ENCODE measurements at places on chromosomes 7 and 10. TPM values are rescaled to one million over a fixed set of nuclear protein-coding genes. Genes with fewer than 3 reads are reported as not detected.

DNA sequence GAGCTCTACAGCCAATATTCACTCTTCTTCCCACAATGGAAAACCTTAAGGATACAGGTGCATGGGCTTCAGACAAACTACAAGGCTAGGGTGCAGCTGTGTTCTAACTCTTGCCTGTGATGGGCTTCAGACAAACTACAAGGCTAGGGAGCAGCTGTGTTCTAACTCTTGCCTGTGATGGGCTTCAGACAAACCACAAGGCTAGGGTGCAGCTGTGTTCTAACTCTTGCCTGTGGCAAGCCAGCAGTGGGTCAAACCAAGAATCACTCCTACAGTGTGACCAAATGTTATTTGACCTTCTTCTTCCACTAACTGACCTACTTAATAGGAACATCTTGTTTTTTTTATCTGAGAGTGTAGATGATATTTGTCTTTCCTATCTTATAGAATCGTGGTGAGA lies 7.4 kb downstream of the SORCS1 start:
- DNase-seq, result no peak

DNA sequence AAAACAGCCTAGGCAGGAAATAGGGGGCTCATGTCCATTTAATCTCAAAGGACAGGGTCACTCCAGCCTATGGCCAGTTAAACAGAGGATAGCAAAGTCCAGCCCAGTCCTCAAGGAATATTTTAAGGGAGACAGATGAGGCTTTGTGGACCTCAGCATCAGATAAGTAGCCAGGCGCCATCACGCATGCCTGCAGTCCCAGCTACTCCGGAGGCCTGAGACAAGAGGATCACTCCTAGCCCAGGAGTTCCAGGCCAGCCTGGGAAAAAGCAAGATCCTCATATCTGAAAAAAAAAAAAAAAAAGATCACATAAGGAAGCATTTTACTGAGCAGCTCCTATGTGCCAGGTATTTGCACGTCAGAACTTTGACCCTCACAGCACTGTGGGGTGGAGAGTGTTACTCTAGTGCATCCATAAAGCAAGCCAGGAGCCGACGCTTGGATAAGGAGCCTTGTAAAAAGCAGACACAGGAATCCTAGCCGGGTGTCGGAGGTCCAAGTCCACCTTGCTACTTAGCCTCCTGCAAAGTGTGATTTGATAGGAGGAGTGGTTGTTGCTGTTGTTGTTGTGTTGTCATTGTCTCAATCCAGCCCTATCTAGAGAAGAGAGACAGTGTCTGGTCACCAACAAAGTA lies 61.8 kb upstream of the DOCK1 start:
- no peak for DNase-seq

The KIAA1217 gene
- polyA plus RNA-seq, result 25.1 TPM

The TYW1B gene
- polyA plus RNA-seq, result 5.4 TPM

The CHAT gene
- not detected for polyA plus RNA-seq

The ELAPOR2 gene
- polyA plus RNA-seq, result 7.5 TPM
